ENCODE measurements at places on chromosomes 12 and 14.
A peak's percentile ranks its signal among the peaks of the same experiment; 100 is the strongest.

DNA sequence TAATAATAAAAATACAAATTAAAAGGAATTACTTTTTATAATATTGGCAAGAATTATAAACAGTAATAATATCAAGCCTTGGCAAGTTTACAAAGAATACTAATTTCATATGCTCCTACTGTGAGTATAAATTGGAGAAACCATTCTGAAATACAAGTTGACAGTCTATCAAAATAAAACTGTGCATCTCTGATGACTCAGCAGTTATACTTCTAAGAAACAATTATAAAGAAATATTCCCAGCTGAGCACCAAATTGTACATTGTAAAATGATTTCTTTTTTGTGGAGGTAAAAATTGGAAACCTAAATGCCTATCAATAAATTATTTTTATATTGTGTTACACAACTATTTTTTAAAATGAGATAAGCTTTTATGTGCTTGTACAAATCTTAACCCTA, 35.5 kb upstream of the KCNC2 start:
- no peak for DNase-seq

DNA sequence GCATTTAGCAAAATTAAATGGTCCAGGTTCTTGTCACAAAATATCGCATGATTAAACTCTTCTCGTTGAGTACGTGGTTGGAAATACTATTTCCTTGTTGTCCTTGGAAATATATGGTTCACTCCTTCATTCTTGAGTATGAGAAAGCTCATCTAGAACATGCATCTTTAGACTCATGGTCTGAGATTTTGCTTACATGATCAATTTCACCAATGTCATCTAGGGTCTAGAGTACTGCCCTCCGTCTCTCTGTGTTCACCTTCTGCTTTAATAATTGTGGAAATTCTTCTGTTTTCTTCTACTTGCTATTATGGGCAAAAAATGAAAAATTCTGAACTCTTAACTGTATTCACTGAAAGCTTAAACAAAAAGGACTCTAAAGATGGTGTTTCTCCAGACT, 25.9 kb downstream of the MBIP start:
- no peak for DNase-seq

DNA sequence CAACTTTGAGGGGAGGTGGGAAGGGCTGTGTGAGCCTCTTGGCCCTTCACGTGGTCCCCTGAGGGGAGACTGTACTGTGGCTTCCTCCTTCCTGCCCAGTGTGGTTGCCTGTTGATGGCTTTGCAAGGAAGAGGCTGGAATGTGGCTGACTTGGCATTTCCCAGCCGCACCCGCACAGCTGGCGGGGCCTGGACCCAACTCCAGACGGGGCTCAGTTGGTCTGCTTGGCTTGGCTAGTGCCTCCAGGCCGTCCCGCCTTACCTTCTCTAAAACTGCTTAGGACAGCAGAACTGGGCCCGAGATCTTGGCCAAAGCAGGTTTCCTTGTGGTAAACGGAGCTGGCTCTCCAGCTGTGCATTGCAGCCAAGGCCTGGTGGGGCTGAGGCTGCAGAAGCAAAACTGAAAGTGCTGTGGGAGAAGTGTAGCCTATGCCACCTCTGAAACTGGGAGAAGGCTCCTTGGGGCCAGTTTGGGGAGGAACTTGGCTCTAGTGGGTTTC, 139.5 kb downstream of the SMOC1 start:
- DNase-seq: no peak

DNA sequence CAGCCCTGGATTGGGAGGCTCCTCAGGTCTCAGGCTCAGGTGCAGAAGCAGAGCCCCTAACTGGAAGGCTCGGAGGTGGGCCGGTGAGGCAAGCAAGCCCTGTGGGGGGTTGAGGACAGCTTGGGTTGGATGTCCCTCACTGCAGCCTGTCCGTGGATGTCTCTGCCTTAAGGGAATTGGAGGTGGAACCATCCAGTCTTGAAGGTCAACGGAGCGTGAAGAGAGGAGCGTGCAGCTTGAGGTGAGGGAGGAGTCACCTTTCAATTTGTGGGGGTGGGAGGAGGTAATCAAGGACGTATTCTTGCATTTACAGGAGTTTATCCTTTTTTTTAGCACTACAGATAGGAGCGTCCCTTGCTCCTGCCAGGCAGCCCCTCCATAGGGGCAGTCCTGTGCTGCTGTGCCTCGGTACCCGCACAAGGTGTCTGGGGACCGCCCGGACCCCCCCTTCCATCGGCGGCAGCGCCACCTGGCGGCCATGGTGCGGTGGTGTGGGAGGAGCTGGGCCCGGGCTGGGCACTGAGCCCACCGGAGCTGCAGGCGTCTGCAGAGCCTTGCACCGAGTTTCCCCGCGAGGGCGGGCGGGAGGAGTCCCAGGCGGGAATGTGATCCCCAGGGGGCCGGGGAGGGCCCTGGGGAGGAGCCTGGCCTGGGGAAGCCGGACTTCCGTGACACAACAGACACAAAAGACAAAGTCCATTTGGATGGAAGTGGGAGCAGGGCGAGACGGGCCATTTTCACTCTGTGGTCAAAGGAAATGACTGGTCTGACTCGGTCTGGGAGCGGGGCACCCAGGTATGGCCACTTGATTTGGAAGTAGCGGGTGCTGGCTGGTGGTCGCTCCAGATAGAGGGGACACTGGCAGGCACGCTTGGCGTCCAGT, 864 bp downstream of the DNAJC22 start:
- DNase-seq: peak; percentile 78
